ENCODE measurements at places on chromosomes 6 and 20.

GRCh38 chr6:73109659-73110058 is 115.6 kb downstream of the KHDC1L start:
- DNase-seq, result no peak

- DNase-seq, result no peak
Measured at GRCh38 chr6:37313723-37314486, 39.9 kb upstream of the RNF8 start.

GRCh38 chr6:20747991-20748390 is 213.7 kb downstream of the CDKAL1 start:
- DNase-seq, result no peak

DNA sequence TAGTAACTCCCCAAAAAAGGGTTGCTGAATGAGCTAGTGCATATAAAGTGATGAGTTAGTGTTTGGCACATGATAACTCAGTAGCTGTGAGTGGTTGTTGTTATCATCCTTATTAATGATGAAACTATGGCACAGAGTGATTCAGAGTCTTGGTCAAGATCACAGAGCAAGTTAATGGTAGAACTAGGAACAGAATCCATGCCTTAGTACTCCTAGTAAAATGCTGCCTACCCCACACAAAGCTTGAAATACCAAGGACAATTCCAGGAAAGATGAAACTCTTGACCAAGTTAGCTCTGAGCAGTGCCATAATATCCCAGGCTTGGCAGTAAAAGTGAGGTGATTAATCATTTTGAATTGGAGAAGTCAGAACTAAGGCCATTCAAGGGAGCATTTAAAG is 109.1 kb upstream of the ENPP5 start:
- no peak for DNase-seq

GRCh38 chr6:151690768-151691562 is 116.5 kb upstream of the ESR1 start:
- no peak for DNase-seq

DNA sequence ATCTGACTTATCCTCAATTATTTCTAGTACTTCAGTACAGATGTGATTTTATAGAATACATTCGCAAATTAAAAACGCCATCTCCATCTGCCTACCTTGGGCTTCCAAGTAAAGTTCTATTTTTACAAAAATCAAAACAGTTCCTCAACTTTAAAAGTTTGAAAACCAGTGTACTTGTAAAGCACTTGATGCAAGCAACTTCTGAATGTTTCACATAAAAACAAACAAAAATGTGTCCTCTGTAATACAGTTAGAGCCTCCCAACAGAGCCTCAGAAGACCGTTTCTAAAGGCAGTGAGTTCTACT is 384 bp upstream of the MANEA start:
- DNase-seq, result no peak

DNA sequence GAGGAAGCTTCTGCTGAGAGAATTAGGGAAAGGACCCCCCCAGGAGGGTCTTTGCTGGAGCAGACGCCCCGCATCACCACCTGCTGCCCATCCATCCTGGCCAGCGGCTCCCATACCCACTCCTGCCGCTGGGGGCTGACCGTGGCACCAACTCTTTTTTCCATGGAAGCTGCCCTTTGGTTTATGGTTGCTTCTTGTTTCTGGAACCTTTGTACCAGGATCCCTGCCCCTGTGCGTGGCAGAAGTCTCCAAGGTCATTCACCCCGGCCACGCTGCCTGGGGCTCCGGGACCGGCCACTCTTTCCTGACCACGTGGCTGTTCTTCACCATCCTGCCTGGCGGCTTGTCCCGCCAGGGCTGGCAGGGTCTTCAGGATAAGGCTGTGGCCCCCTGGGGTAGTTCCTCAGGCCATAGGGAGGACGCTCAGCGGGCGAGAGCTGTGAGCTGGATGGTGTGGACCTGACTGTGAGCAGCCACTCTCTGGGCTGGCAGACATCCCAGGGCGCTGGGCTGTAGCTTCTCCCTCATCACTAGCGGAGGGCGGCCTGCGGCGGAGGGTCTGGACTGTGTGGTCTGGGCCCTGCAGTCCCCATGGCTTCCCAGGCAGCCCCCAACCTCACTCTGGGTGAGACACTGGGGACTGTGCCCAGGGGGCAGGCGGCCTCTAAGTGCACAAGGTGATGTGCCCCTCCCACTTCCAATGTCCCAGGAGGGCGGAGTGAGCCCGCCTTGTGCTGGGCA is 22.8 kb upstream of the RBBP8NL start:
- DNase-seq, result peak; percentile 47

DNA sequence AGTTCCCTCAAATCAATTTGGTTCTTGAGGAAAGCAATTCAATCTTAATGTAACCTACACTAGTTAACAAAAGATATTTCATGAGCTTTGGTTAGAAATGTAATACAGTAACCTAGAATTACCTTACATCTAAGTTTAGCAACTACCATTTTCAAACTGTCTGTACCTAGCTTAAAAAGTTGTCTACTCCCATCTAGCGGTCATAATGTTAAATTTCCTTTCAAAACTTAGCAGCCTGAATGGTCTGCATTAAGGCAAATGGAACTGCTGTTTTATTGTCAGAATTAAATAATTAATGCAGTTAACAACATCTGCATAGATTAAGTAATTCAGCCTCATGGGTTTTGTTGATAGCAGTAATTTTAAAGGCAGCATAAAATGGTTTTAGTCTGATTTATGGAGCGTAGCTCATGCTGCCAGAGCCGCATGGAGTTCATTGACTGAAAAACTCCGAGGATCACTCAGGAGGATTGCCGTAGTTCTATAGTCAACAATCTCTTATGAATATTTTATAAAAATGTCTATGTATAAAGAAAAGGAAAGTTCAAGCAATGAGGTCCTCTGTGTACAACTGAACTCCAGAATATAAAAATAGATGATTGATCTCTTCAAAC is 485.4 kb upstream of the MANEA start:
- DNase-seq, result peak; percentile 79

- DNase-seq, result peak; percentile 17
Measured at GRCh38 chr6:82862543-82862942, 203.1 kb downstream of the UBE3D start.

DNA sequence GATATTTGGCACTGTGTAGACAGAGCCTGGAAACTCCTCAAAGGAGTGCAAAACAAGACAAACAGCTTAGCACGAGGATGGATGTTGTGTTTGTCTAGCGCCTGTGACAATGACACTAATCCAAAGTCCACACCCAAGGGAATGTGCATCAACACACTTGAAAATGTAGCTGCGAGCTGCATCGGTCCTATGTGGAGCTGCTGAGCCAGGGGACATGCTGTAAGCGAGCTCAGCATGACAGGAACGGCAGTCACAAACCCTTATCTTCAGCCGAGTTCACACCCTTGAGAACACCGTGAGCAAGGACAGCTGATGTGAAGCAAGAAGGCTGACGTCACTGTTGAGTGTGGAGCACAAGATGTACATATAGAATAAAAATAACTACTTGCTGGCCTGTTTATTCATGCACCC is 684.3 kb downstream of the QKI start:
- peak; percentile 92 for DNase-seq

GRCh38 chr20:62808211-62808865 is 3.7 kb downstream of the OGFR start:
- DNase-seq, result peak; percentile 72

DNA sequence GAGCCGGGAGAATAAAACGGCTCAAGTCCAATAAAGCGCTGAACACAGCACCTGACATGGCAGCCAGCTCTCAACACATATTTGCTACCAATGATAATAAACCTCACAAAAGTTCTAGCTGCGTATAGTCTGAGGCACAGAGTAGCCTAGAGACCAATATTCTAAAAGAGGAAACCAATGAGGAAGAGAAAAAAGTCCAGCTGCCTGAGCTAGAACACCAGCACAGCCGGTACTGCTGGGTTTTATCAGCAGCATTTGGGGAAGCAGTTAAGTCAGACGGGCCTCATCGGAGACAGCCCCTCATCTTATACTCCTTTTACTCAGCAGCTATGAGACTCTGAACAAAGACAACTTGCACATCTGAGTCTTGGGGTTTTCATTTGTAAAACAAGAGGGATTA is 2.4 kb upstream of the RTF2 start:
- no peak for DNase-seq

DNA sequence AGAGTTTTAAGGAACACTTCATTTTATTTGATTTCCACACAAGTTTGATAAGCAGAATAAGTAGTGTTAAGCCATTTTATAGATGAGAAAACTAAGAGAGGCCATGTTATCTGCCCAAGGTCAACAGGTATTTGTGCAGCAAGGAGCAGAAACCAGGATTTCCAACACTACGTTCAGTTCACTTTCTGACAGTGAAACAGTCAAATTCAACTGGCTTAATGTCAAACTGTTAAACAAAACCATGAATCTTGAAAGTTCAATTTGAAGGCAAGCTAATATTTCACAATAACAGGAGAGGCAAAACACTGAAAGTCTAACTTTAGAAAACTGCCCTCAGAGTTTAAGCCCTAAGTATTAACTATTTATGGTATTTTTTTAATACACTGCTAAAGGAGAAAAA is 32.6 kb downstream of the DTNBP1 start:
- DNase-seq, result no peak

DNA sequence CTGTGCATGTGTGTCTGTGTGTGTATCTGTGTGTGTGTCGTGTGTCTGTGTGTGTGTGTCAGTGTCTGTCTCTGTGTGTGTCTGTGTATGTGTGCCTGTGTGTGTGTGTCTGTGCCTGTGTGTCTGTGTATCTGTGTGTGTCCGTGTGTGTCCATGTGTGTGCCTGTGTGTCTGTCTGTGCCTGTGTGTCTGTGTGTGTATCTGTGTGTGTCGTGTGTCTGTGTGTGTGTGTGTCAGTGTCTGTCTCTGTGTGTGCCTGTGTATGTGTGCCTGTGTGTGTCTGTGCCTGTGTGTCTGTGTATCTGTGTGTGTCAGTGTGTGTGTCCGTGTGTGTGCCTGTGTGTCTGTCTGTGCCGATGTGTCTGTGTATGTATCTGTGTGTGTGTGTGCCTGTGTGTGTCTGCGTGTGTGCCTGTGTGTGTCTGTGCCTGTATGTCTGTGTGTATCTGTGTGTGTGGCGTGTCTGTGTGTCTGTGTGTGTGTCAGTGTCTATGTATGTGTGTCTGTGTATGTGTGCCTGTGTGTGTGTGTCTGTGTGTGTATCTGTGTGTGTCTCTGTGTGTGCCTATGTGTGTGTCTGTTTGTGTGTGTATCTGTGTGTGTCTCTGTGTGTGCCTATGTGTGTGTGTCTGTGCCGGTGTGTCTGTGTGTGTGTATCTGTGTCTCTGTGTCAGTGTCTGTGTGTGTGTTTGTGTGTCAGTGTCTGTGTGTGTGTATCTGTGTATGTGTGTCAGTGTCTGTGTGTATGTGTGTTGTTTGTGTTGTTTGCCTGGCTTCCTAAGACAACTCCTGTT is 11.6 kb downstream of the SNPH start:
- no peak for DNase-seq

GRCh38 chr6:159217595-159218275 is 48.5 kb downstream of the FNDC1 start:
- peak; percentile 37 for DNase-seq

GRCh38 chr6:161694995-161695394 is 421.1 kb upstream of the AGPAT4 start:
- peak; percentile 53 for DNase-seq

GRCh38 chr6:148432462-148433195 is 90.0 kb downstream of the SASH1 start:
- no peak for DNase-seq

- no peak for DNase-seq
Measured at GRCh38 chr6:98579079-98579478, 255.3 kb upstream of the POU3F2 start.

- no peak for DNase-seq
Measured at GRCh38 chr6:159399751-159400221, 230.6 kb downstream of the FNDC1 start.

DNA sequence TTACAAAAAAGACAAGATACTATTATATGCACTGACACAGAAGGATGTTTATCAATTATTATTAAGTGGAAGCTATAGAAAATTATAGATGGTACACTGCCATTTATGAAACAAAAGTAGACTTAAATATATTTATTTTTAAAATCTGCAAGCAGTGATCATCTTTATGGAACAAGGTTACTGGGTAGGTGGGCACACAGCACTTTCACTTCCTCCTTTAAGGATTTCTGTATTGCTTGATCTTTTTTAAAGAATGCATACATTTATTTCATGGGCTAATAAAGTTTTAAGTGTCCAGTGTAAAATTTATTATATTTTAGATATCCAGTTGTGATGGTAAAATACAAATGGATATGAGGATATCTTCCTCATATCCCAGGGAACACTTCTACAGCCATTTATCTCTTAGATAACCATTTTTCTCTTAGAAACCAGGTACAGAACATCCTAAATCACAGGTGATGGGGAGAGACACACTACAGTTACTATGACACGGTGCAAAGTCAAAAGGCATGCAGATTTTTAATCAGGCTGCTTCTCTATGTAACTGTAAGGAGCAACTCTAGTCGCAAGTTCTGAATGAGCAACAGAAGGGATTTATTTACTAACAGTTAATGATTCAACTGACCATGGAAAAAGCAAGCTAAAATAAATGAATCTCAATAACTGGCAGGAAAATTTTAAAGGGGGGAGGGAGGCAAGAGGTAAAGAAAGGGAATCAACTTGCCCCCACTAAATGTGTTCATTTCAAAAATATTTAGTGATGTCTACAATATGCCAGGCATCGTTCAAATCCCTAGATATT is 2.2 kb downstream of the FBXL4 start:
- DNase-seq, result peak; percentile 29

GRCh38 chr6:89433252-89434149 is 549 bp downstream of the ANKRD6 start:
- DNase-seq, result peak; percentile 52

- peak; percentile 69 for DNase-seq
Measured at GRCh38 chr6:154511791-154512190, 1.3 kb upstream of the CNKSR3 start.

GRCh38 chr6:170493354-170493753 is 59.8 kb downstream of the PSMB1 start:
- no peak for DNase-seq

DNA sequence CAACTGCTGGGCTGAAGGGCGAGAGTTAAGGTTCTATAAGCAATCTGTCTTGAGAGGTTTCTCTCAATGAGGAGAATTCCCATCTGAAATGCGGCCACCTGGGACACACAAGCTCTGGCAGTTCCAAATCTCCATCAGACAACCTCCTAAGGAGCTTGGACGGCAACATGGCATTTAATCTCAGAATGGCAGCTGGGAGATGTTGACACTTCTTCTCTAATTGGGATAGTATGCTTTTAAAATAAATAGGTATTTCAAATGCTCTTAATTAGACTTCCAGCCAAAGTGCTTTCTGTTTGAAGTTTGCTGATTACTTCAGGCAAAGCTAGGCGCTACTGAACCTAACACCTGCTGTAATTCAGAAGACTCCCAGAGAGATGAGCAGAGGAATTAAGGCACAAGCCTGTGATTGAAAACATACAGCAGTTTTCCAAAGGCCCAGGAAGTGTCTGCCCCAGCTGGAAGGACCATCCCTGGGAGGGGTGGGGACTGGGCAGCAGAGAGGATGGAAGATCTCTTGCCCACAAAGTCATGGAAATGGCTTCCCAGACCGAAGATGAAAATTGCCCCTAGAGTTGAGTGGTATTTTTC is 59.1 kb upstream of the KCNK16 start:
- no peak for DNase-seq

GRCh38 chr20:54078296-54078984 is 8.0 kb upstream of the BCAS1 start:
- DNase-seq, result no peak
